Activated CD8-positive, alpha-beta memory T cell treated with anti-CD3 and anti-CD28 coated beads for 4 hours (primary cell): ENCODE measurements at places on chromosomes 1 and 21.

DNA sequence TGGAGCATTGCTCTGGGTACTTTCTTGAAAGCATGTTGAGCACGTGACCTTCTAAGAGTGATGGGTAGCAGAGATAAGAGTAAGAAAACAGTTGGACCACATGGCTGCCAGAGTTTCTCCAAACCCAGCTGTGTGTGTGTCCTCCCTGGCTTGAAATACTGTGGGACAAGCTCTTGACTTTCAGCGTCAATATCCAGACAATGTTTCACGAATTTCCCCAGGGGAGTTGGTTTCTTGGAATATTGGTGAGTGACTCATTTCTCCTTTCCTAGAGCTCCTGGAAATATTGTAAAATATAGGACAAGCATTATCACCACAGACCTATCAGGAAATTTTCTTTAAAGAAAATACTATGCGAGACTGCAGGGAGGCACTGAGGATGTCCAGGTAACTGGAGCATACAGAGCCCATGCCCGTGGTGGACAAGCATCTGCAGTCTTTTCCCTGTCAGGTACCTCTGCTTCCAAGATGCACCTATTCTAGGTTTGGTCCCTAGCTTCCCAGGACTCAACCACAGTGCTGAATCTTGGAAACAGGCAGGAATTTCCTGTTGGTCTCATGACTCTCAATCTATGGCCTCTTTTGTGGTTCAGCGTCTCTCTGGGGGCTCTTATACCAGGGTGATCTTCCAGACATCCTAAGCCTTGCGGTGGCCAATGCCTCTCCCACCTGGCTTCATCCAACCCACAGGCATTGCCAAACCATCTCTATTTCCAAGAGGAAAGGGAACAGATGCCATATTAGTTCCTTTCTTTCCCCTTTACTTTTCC lies 67.4 kb downstream of the KCNJ6 start:
- DNase-seq = no peak

GRCh38 chr1:20574686-20575540 lies 14.0 kb upstream of the CDA start:
- peak; percentile 30 for DNase-seq

- DNase-seq = no peak
Observed at GRCh38 chr1:242530761-242531160, 6.3 kb upstream of the PLD5 start.

DNA sequence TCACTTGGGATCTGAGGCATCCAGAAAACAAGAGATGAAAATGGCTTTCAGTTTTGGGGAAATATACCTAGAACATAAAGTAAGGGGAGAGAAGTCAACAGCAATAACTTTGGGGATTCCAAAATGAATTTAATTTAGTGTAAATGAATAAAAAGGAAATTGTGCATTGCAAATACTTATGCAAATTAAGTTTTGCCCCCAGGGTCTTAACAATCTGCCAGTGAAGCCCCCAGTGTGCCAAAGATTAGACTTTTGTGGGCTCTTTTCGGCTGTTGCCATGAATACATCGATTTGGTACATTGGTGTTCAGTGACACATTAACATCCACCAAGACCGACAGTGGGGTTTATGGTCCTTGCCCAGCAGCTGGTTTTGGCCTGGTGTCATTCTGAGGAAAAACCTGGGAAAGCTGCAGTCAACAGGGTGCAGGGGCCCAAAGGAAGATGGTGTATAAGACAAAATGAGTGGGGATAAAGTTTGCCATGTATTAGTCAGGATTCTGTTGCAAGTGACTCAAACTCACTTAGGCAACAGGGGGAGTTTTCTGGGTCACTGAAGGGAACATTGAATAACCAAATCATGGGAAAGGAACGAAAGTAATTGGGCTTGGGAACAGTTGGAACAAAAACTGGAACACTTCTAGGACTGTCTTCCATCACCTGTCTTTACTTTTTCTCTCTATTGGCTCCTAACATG lies 30.2 kb upstream of the IGSF3 start:
- no peak for DNase-seq

DNA sequence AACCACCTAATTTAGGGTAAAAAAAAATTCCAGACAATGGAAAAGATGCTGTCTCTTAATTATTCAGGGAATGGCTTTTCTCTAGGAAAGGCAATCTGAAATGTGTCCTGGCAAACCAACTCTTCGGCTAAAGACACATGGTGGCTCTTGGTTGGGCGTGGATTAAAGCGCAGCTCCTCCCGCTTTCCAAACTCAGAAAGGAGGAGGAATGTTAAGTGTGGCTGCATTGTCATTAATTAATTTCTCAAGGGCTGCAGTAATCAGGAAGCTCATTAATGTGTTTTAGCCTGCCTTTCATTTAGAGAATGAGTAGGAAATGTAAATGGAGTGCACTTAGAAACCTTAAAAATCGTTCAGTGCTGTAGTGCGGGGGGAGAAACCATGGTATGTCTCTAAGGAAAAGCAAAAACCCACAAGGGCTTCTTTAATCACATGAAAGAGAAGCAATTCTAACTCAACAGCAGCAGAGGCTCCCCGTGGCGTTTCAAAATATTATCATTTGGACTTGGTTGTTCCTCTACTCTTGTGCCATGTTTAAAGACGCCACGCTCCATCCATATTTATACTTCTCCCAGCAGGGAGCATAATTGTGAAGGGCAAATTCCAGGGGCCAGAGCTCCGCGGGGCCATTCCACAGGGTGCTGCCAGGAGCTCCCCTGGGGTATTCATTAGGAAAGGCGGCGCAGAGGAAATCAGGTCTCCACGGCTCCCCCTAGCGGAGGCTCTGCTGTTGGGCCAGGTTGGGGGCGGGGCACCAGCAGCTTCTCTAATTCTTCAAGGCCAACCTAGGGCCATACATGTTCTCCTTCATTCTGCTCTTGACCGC lies 91.9 kb upstream of the SSX2IP start:
- DNase-seq = peak; percentile 33

GRCh38 chr21:21547368-21547953 lies 549.3 kb downstream of the NCAM2 start:
- no peak for DNase-seq

- DNase-seq = no peak
Observed at GRCh38 chr1:56206391-56206790, 373.0 kb downstream of the PLPP3 start.

DNA sequence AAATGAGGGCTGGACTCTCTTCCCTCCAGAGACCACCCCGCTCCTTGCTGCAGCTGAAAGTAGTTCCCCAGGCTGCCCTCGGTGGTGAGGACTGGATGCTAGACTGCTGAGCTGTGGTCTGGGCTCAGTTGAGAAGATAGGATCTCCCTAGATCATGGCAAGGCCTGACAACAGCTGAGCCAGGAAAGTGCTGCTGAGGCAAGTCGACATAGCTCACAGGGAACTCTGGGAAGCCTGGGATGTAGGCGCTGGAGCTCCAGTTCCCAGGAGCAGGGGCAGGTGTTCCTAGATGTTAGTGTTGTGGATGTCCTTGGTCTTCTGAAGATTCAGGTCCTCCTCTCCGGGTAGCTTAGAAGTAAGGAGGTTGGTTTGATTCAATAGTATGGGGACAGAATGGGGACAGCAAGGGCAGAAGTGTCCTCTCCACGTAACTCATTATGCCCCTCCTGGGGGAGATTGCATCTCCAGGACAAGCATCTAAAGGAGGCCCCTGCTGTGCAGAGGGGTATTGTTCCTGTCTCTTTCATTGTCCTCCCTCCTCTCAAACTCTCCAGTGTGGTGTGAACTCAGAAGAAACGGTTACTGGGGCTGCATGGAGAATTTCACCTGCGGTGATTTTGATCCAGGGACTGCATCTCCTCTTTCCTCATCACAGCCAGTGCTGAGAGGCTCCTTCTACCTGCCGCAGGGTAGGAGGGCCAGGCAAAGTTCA lies 3.7 kb downstream of the CYB561D1 start:
- no peak for DNase-seq

DNA sequence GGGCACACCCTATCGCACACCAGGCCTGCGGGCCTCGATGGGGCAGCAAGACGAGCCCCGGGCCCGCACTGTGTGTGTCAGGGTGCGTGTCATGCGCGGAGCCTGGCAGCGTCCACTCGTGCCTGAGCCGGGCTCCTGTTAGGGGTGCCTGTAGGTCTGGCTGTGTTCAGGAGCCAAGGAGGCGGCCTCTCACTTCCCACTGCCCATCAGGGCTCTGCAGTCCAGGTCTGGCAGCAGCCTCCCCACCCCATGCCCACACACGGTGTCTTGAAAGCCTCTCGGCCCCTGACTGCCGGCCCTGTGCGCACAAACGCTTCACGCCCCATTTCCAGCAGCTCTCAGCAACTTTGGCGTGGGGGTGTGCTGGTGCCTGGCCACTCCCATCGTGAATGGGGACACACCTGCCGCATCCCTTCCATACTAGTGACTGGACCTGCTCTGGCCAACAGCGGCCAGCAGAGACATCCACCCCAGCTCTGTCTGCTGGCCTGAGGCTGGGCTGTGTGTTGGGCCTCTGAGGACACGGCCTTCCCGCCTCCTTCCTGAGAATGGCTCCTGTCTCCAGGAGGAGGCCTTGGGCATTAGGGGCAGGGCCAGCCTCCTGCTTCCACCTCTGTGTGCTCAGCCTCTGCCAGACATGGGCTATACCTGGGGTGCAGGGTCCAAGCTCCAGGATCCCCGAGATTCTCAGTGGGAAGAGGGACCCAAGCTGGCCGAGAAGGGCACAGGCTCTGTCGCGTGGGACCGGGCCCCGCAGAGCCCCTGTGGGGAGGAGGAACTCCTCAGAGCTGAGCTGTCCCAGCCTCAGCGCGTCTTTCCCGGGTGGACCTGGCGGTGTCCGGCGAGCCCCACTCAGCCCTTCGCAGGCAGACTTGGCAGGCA lies 41.8 kb upstream of the ACTRT2 start:
- DNase-seq = no peak
